ENCODE measurements at places on chromosomes 7 and 10.

- DNase-seq, result no peak
Observed at GRCh38 chr10:124546957-124547646, 85.5 kb downstream of the LHPP start.

GRCh38 chr7:12771378-12771877 lies 84.0 kb downstream of the ARL4A start:
- DNase-seq, result no peak

GRCh38 chr10:80520661-80521470 lies 16.8 kb upstream of the SH2D4B start:
- no peak for DNase-seq

- DNase-seq, result peak; percentile 24
Observed at GRCh38 chr10:44827431-44828006, 83.6 kb upstream of the TMEM72 start.

- DNase-seq, result no peak
Observed at GRCh38 chr7:39583539-39583938, 17.3 kb downstream of the YAE1 start.

DNA sequence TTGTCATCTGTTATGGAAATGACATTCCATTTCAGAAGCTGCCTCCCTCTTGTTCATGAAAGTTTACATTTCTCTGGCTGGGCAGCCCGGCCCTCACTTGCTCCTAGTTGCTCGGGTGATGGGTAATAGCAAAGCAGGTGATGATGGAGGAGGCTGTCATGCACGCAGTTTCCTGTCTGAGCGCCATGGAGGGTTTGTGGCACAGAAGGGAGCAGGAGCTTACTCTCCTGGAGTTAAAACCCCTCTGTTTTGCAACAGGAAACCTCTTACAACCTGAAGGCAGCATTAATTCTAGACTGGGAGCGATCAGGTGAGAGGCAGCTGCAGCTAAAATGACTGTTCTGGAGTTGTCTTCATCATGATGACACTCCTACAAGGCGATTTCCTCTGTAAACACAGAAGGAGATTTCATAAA lies 34.1 kb upstream of the MKI67 start:
- no peak for DNase-seq

- DNase-seq, result no peak
Observed at GRCh38 chr10:127906548-127907377, at the start of gene PTPRE. PTPRE (plus strand) TSS chr10:127907103; CDS start chr10:128040882, 133,779 bp downstream.

GRCh38 chr10:123560301-123561140 lies 105.6 kb upstream of the GPR26 start:
- DNase-seq, result no peak

DNA sequence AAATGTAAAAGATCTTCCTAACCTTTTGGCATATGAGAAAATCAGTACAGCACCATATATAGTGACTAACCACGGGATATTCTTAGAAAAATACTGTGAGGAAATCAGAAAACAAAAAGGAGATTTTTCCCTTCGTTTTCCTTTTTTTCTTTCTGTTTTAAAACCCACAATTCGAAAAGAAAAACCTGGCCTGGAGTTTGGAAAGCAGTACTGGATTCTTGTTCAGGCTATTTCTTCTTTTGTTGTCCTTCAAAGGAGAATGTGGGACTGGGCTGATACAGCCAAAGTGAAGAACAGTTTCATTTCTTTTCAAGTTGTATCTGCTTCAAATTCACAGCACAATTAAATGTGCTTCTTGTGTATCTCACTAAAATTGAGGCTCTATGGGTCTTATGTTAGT lies 156.8 kb upstream of the PHYHIPL start:
- DNase-seq, result peak; percentile 31

- DNase-seq, result no peak
Observed at GRCh38 chr7:100720671-100721504, 620 bp downstream of the EPO start.

DNA sequence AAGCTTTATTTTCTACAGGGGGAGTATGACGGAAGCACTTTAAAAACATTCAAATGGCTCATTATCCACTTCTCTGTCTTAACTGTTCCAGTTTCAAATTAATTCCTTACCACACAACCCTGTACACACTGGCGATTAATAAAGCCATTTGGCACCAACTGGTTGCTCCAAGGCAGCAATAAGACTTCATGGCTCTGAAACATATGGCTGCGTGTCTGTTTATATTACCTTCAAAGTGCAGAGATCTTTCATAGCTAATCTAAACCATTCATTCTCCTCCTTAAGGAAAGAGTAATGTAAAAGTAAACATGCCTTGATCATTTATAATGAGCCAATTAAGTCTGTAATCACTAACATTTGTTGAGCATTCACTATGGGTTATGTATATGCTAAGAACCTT lies 325.7 kb downstream of the PARD3 start:
- DNase-seq, result no peak

DNA sequence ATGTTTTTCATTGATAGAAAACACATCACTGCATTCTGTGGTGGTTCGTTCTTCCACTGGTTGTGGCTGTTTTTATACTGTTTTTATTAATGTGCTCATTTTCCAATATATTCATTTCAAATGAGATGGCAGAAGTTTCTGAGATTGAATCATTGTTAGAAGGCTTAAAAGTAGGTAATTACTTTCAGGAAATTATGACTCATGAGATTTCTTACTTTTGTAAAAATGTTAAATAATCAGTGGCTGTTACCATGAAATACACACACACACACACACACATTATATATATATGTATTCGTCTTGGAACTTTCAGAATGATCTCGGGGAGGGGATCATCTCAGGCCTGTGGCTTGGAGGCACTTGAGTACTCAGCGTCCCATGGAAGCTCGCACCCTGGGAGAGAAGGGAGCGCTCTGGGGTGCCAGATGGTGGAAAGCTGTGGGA lies 66.1 kb downstream of the ZMYND11 start:
- DNase-seq, result no peak
